Breast epithelium (tissue), 4 donors: ENCODE measurements at places on chromosomes 16 and 17.

- DNase-seq, result no peak
These were observed 11.3 kb upstream of the MLKL start for GRCh38 chr16:74711938-74712337.

- DNase-seq, result peak; percentile 75
These were observed 52.8 kb downstream of the TOM1L2 start for GRCh38 chr17:17919169-17920107.

DNA sequence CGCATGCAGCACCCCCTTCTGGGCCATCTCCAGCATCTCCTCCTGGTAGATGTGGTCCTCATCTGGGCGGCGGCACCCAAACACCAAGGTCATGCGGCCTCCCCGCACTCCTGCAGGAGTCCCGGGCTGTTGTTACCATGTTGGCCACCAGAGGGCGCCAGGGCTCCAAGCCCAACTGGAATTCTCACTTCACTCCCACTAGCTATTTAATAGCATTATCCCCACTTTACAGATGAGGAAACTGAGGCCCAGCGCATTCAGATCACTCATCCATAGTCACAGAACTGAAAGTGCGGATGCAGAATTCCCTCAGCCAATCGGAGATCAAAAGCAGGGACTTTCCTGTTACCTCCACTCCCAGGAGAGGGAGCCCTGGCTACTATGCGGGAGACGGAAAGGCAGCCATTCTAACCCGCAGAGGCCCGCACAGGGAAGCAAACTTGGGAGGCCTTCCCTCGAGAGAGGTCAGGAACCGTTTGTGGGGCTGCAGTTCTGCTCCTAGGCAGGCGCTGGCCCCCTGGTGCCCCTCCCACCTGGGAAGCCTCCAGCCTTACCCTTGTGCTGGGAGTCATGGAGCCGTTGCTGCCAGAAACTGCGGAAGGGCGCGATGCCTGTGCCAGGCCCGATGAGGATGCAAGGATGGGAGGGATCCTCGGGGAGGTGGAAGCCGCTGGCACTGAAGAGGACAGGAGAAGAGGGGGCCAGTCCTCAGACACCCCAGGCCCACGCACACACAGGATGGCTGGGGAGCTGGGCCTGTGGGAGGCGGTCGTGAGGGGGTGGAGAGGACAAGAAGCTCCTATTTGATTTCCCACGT is 40.1 kb downstream of the NOS2 start:
- DNase-seq, result peak; percentile 76

- no peak for DNase-seq
These were observed 195.2 kb downstream of the MAP2K6 start for GRCh38 chr17:69609473-69610305.

- no peak for DNase-seq
These were observed 32.2 kb downstream of the ADAMTS18 start for GRCh38 chr16:77402672-77403071.

GRCh38 chr17:69702078-69702477 is 287.6 kb downstream of the MAP2K6 start:
- DNase-seq, result no peak

- no peak for DNase-seq
These were observed 20.6 kb downstream of the CHAD start for GRCh38 chr17:50447870-50448595.

DNA sequence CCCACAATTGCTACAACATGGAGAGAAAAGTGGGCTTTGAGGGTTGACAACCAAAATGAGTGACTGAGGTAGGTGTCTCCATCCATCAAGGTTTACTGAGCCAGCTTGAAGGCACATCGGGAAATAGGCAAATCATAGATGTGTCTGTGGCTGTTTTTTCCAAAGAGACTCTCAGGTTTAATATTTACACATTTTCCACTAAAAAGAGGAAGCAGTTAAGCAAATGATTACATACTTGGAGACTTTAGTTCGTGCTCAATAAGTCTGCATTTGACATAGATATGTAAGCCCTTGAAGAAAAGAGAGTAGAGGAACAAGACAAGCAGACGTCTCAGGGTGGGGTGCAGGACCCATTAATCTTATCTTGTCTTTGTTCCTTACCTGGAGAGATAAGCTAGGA is 148.9 kb upstream of the COX10 start:
- DNase-seq, result no peak

DNA sequence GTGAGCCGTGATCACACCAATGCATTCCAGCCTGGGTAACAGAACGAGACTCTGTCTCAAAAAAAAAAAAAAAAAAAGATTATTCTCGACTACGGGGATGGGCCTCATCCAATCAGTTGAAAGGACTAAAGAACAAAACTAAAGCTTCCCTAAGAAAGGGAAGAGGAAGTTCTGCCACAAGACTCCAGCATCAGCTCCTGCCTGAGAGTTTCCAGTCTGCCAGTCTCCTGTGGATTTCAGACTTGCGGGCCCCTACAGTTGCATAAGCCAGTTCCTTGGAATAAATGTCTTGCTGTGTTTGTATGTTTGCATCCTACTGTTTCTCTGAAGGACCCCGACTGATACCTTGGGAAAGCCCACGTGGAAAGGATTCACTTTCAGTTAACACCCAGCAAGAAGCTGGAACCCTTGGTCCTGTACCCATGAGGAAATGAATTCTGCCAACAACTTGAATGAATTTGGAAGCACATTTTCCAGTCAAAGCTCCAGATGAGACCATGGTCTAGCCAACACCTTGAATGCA is 26.3 kb upstream of the FZD2 start:
- DNase-seq, result no peak

DNA sequence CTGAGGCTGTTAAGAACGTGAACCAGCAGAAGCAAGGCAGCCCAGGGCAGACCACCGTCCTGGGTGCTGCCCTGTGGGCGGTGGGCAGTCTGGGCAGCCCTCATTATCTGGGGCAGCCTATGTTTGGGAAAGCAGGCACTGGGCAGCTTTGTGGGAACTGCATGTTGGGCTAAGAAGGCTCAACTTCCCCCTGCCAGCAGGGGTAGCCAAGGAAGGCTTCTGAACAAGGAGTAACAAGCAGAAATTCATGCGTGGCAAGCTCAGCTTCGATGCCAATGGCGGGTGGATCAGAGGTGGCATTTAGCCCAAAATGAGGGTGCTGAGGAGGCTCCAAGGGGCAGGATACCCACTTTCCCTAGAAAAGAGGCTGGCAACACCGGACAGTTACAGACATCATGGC is 42.7 kb upstream of the METRNL start:
- no peak for DNase-seq

GRCh38 chr16:85838381-85838780 is 38.9 kb downstream of the COX4I1 start:
- DNase-seq, result no peak

- DNase-seq, result no peak
These were observed 94.9 kb downstream of the AMFR start for GRCh38 chr16:56330476-56330875.

GRCh38 chr17:78988152-78988551 is 8.4 kb upstream of the LGALS3BP start:
- no peak for DNase-seq

- no peak for DNase-seq
These were observed 13.1 kb upstream of the PLCG2 start for GRCh38 chr16:81765969-81766368.
